ENCODE measurements at places on chromosomes 3 and 15. TPM values are rescaled to one million over a fixed set of nuclear protein-coding genes. Genes with fewer than 3 reads are reported as not detected.

DNA sequence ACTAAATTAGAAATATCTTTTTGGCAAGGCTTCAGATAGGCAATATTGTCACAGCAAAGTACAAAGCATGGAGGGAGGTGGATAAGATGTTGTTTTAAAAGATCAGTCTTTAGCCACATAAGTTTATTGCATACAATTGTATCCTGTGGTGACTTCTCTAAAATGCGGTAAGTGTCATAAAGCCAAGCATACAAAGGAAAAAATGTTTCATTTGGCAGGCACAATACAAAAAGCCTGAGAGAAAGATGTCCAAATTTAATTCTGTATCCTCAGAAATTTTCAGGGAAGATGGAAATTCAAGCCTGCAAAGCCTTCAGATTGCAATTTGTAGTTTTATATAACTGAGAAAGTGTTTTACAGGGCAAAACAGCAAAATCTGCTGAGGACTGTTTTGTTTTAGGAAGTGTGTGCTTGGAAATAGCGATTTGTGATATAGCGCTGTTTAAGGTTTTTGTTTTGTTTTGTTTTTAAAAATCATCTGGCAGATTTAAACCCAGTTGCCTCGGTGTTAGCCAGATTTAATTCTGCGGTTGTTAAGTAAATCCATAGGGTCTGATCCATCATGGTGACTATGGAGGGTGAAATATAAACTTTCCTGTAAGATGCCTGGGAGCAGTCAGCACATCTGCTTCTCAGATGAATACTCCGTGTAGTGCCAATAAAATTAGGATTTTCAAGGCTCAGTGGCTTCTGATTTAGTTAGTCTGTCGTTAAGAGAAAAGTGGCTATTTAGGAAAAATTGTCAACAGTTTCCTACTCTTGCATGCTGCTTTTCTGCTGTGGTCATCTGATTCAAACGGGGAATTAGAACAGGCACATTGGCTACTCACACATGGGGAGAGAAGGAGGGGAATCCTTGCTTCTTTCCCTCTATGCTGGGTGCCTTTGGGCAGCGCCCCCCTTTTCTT lies 8.0 kb downstream of the KAT2B start:
- H3K4me1 ChIP-seq = peaks cover 88% of the 10 kb centered on the region
- no peak for DNase-seq
- no peak overlapping the region for H3K4me3 ChIP-seq
- H3K27me3 ChIP-seq = no peaks in the 10 kb centered on the region

DNA sequence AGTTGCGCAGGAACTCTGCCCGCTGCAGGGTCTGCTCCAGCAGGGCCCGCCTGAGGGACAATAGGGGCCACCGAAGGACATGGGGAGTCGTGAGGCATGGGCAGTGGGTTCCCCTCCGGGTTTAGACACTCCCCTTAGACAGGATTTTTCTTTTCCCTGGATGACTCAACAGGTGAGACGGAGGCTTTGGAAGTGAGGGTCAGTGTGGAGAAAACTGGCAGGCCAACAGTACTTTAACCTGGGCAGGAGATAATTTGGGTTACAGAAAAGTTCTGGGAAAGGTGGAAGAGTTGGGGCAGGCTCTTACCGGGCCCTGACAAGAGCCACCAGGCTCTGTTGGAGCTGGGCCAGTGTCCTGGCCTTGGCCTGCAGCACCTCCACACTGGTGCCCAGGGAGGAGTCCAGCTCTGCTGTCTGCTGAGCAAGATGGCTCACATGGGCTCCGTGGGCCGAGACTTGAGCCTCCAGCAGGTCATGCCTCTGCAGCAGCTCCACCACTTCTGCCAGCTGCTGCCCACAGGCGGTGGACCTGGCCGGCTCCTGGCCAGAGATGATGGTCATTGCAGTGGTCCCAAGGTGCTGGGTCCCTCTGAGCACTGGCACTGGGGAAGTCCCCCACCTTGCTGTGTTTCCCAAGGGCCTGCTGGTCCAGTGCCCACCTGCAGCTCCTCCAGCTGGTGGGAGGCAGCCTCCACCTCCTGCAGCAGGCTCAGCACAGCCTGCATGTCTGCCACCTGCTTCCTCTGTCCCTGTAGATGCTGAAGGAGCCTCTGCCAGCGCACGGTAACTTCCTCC lies 11.0 kb downstream of the SPTBN5 start:
- no peak overlapping the region for H3K27ac ChIP-seq
- peaks cover 18% of the 10 kb centered on the region for H3K4me1 ChIP-seq
- H3K36me3 ChIP-seq = no peaks in the 10 kb centered on the region
- DNase-seq = no peak
- H3K4me3 ChIP-seq = no peak overlapping the region

GRCh38 chr15:45664451-45664850 lies 29.6 kb downstream of the SQOR start:
- no peak overlapping the region for H3K4me3 ChIP-seq
- H3K36me3 ChIP-seq = peaks cover 47% of the 10 kb centered on the region
- no peak for DNase-seq
- peaks cover 7% of the 10 kb centered on the region for H3K4me1 ChIP-seq

- H3K4me3 ChIP-seq = no peak overlapping the region
- peaks cover 3% of the 10 kb centered on the region for H3K4me1 ChIP-seq
- DNase-seq = no peak
These were observed 116.8 kb upstream of the SKOR1 start for GRCh38 chr15:67708500-67708899.

DNA sequence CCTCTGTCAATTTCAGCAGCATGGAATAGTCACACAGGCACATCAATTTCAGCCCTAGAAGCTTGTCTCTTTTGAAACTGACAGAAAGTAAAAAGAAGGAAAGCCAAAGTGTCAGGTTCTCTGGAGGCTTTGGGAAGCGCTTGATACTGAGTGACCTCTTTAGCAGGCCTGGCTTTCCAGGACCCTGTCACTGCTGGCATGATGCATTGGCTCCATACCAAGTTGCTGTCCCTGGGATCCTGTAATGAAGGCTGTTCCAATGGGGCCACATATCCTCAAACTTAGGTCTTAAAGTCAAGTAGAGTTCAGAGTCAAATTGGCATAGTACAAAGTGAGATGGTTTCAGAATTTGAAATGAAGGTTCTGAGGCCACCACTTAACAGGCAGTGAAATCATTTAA lies 640.9 kb downstream of the SQOR start:
- H3K4me3 ChIP-seq = no peak overlapping the region
- no peak for DNase-seq
- H3K4me1 ChIP-seq = no peaks in the 10 kb centered on the region
- H3K36me3 ChIP-seq = no peaks in the 10 kb centered on the region

GRCh38 chr3:153158189-153158588 lies 3.8 kb upstream of the RAP2B start:
- no peak overlapping the region for H3K27ac ChIP-seq
- H3K36me3 ChIP-seq = peaks cover 6% of the 10 kb centered on the region
- H3K4me1 ChIP-seq = peaks cover 12% of the 10 kb centered on the region
- no peak overlapping the region for H3K4me3 ChIP-seq
- no peak for DNase-seq
- H3K27me3 ChIP-seq = no peaks in the 10 kb centered on the region

DNA sequence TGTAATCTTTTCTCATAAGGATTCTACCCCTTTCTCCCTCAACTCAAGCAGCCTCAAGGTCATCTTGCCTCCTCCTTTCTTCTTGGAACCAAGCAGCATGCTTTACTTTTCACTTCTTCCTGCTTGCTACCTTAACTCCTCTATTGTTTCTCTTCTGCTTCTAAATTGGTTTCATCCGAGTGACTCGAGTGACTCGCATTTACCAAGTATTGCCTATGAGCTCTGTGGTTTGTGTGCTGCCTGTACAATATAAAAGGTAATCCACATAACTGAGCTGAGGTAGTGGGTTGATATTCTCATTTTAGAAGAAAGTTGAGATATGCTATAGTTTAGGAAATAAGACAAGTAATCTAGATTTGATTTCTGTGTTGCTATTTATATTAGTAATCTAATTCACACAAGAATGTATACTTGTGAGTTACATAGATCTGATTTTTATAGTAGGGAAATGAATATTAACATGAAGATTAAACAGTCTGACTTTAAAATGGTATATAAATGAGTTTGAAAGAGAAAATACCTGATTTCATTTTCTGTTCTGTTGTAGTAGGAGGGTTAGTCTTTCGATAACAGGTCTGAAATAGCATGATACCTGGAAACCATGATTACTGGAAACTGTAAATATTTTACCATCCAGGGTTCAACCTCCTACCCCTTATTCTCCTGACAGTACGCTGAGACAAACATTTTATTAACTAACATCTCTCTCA lies 5.5 kb downstream of the HHLA2 start:
- peaks cover 10% of the 10 kb centered on the region for H3K36me3 ChIP-seq
- DNase-seq = peak; percentile 57
- peak overlapping the region; percentile 27 for H3K4me3 ChIP-seq
- no peaks in the 10 kb centered on the region for H3K27me3 ChIP-seq
- H3K4me1 ChIP-seq = peaks cover 81% of the 10 kb centered on the region

DNA sequence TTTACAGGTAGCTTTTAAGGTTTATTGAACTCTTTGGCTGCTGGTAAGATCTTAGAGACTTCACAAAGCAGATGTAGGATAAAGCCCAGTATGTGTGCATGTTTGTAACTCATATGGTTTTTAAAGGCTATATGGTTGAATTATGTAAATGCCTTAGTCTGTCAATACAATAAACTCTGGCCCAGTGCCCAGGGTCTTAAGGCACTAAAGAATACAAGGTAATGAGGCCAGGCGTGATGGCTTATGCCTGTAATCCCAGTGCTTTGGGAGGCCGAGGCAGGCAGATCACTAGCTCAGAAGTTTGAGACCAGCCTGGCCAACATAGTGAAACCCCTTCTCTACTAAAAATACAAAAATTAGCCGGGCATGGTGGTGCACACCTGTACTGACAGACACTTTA lies 170.3 kb upstream of the CGNL1 start:
- no peak overlapping the region for H3K27ac ChIP-seq
- DNase-seq = no peak
- H3K36me3 ChIP-seq = no peaks in the 10 kb centered on the region
- H3K4me3 ChIP-seq = no peak overlapping the region

DNA sequence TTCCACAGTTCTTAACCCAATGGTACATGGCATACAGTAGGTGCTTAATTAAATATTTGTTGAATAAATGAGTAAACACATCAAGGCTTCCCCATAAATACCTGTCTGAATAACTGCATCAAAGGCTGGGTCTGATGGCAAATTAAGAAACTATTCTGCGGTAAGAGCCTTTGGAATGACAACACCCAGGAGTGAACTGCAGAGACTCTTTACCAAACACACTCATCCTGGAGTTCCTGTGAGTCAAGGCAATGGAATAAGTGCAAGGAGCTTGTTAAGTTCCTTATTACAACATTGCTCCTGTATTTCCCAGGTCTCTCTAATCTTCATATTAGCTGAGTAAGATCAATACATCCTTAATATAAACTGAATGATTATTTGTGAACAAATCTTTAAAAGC lies 119.9 kb upstream of the STT3B start:
- no peak for DNase-seq
- no peak overlapping the region for H3K4me3 ChIP-seq
- no peak overlapping the region for H3K27ac ChIP-seq
- peaks cover 5% of the 10 kb centered on the region for H3K4me1 ChIP-seq
- no peaks in the 10 kb centered on the region for H3K27me3 ChIP-seq
- H3K36me3 ChIP-seq = no peaks in the 10 kb centered on the region

DNA sequence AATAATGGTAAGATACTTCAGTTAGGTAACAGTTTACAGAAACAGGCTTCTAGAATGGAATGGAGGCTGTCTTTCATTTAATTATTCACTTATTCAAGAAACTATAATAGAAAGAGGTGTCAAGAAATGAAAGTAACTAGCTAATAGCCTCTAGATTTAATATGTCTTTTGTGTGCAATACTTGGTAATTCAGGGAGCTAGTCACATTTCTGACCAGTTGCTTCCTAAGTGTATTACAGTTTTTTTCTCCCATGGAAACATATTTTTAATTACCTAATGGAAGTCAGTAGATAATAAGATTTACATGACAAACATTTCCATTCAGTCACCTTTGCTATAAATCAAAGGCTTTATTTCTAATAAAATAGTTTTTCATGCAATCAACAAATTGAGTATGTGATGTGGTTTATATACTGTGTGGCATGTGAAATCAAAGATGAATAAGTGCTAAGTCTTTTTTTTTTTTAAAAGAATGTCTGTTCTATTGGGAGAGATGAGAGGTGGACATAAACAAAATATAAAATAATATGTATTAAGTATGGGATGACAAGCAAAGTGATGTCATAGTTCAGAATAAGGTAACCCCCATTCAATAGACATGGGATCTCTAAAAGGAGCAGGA lies 985.7 kb downstream of the SQOR start:
- no peaks in the 10 kb centered on the region for H3K36me3 ChIP-seq
- H3K27me3 ChIP-seq = no peaks in the 10 kb centered on the region
- no peak for DNase-seq
- H3K27ac ChIP-seq = no peak overlapping the region

- H3K36me3 ChIP-seq = no peaks in the 10 kb centered on the region
- no peak overlapping the region for H3K27ac ChIP-seq
- H3K4me1 ChIP-seq = no peaks in the 10 kb centered on the region
- DNase-seq = no peak
- H3K27me3 ChIP-seq = no peaks in the 10 kb centered on the region
These were observed 65.5 kb downstream of the SSUH2 start for GRCh38 chr3:8579096-8579495.

DNA sequence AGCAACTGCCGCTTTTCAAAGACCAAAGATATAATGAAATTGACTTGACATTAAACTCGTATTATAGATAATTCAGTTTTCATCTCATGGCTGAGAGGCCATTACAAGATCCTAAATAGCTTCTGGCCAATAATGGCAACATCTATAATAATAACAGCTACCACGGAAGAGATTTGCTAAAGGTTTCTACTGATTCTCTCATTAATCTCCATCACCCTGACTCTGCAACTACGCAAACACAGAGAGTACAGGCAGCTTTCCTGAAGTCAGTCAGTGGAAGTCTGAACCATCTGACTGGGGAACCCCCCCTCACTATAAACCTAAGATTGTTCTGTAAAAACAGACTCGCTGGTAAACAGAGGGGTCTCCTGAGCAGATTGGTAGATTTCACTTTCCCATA lies 257.1 kb downstream of the MAGI1 start:
- H3K4me3 ChIP-seq = no peak overlapping the region
- no peaks in the 10 kb centered on the region for H3K36me3 ChIP-seq
- DNase-seq = no peak
- no peaks in the 10 kb centered on the region for H3K4me1 ChIP-seq
- no peaks in the 10 kb centered on the region for H3K27me3 ChIP-seq

- H3K4me3 ChIP-seq = peak overlapping the region; percentile 59
- no peaks in the 10 kb centered on the region for H3K27me3 ChIP-seq
- peaks cover 36% of the 10 kb centered on the region for H3K36me3 ChIP-seq
- peak overlapping the region; percentile 88 for H3K27ac ChIP-seq
These were observed 68.9 kb upstream of the TNFSF10 start for GRCh38 chr3:172591876-172592771.

- no peak for DNase-seq
- peak overlapping the region; percentile 97 for H3K27ac ChIP-seq
These were observed 353 bp downstream of the ATG3 start for GRCh38 chr3:112561484-112561733.

- peak overlapping the region; percentile 8 for H3K27ac ChIP-seq
- peaks cover 3% of the 10 kb centered on the region for H3K4me1 ChIP-seq
- no peak overlapping the region for H3K4me3 ChIP-seq
- no peaks in the 10 kb centered on the region for H3K27me3 ChIP-seq
These were observed 50.1 kb downstream of the TMOD3 start for GRCh38 chr15:51879555-51879954.

The HES1 gene
- not detected for total RNA-seq

The SLC12A1 gene
- total RNA-seq = not detected

The GXYLT2 gene
- not detected for total RNA-seq

The SERINC4 gene
- total RNA-seq = 0.21 TPM

The TBC1D23 gene
- total RNA-seq = 29.3 TPM

The CHRM5 gene
- total RNA-seq = not detected

The IL17RE gene
- 1.3 TPM for total RNA-seq

The SLC6A11 gene
- total RNA-seq = not detected

The HEMK1 gene
- total RNA-seq = 83.3 TPM

The LRRC3B gene
- total RNA-seq = not detected

The NRROS gene
- 37.5 TPM for total RNA-seq

The PRTG gene
- not detected for total RNA-seq
